ENCODE measurements at places on chromosomes 3 and 15.

- DNase-seq = no peak
These were observed 37.7 kb upstream of the TMEM45A start for GRCh38 chr3:100454677-100455076.

- DNase-seq = no peak
These were observed 404.2 kb upstream of the RARB start for GRCh38 chr3:25023876-25024275.

GRCh38 chr3:46930945-46931403 is 45.6 kb downstream of the CCDC12 start:
- DNase-seq = no peak

- DNase-seq = no peak
These were observed 5.5 kb downstream of the CSRNP1 start for GRCh38 chr3:39147711-39148434.

DNA sequence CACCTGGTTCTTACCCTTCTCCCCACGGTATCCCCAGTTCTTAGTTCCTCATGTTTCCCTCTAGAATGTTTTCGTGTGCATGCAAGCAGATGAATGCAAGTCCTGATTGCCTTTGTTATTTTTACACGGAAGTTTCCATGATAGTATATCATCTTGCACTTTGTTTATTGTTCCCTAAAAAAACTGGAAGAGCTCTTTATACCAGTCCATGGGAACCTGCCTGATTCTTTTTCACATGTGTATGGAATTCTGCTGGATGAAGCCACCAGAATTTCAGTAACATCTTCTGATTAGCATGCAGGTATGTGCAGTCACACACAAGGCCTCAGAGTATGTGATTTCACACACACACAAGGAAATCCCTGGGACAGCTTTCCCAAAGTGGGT is 16.0 kb upstream of the LRRK1 start:
- no peak for DNase-seq

DNA sequence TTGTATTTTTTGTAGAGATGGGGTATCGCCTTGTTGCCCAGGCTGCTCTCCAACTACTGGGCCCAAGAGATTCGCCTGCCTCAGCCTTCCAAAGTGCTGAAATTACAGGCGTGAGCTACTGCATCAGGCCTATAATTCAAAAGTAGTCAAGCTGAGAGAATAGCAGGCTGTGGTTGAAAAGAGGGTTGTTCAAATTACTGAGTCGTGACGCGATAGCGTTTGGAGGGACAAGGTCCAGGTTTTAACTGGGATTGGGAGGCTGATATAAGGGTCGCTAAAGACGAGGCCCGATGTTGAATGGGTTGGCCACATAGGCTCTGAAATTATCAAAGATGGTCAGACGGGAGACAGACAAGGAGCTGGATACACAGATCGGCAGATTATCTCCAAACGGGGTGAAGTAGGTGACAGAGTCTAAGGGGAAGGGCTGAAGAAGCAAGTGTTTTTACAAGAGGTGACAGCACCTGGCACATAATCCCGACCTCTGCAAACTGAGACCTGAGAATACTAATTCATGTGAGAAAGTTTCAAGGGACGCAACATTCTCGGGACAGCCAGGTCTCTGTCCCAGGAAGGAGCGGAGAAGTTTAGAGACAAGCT is 759 bp upstream of the ARID3B start:
- peak; percentile 37 for DNase-seq

DNA sequence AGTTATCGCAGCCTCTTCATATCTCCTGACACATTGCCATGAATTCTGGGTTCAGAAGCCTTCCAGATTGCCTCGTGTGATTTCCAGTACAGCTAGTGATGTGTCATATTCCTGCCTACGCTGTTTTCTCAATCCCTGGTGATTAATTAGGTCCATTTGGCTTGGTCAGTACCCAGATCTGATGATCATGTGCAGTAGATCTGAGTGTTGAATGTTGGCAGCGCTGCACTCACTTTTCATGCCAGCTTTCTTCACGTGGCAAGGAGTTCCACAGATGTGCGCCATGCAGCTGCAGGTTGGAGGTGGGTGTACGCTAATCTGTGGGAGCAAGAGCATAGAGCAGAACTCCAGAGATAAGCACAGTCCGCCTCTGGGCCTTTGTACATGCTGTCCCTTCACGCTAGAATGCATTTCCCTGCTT is 86.9 kb upstream of the COL6A5 start:
- DNase-seq = peak; percentile 4

- DNase-seq = no peak
These were observed 71.3 kb upstream of the UBE3A start for GRCh38 chr15:25510146-25510545.

- DNase-seq = peak; percentile 7
These were observed 145.8 kb upstream of the THRB start for GRCh38 chr3:24640330-24640877.

DNA sequence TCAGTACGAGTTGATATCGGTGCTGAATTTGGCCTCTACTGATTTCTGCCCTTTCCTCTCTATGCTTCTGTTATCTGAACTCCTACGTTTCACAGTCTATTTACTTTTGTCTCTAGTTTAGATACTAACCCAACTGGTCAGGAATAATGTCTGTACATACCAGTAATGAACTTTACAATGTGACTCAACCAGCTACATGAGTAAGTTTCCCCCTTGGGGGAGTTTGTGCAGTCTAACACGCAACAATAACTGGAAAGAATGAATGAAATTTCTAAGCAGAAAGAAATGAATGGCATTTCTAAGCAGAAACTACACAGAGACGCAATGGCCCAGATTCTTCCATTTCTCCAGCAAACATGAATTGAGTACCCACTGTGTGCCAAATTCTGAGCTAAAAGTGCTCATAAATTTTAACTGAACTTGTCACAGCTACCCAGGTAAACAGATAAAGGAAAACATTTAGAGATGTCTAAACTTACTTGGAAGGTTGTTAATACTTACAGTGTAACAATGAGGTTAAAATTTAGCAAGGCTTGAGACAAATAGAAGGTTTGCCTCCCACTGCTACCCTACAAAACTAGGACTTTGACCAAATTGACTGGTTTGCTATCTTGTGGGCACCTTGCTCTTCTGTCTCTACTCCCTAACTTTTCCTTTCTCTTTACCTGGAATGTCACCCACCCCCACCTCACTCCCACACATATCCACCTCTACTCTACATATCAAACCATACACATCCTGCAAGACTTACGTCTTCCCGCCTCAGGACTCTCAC is 11.6 kb downstream of the UPK1B start:
- peak; percentile 92 for DNase-seq

GRCh38 chr15:99981839-99982658 is 248.8 kb upstream of the LYSMD4 start:
- DNase-seq = no peak

- DNase-seq = peak; percentile 66
These were observed 7.3 kb upstream of the LEKR1 start for GRCh38 chr3:156818890-156819289.

GRCh38 chr3:14289590-14290461 is 111.2 kb downstream of the LSM3 start:
- peak; percentile 86 for DNase-seq

DNA sequence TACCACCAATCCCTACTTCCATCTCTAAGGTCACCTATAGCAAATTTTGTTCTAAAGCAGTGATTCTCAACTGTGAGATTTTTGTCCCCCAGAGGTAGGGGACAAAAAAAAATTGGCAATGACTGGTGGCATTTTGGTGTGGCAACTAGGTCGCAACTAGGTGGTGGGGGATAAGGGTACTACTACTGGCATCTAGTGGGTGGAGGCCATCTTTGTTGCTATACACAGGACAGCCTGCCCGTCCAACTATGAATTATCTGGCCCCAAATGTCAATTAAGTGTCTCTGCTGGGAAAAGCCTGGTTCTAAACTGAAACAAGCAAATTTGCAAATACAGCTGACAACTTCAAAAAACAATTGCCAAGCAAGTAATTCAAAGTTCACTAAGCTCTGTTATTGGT is 1.4 kb downstream of the MTMR10 start:
- no peak for DNase-seq

- no peak for DNase-seq
These were observed 156.1 kb downstream of the VPS8 start for GRCh38 chr3:184968115-184968514.

- no peak for DNase-seq
These were observed 14.8 kb upstream of the SHISA5 start for GRCh38 chr3:48518638-48519276.

DNA sequence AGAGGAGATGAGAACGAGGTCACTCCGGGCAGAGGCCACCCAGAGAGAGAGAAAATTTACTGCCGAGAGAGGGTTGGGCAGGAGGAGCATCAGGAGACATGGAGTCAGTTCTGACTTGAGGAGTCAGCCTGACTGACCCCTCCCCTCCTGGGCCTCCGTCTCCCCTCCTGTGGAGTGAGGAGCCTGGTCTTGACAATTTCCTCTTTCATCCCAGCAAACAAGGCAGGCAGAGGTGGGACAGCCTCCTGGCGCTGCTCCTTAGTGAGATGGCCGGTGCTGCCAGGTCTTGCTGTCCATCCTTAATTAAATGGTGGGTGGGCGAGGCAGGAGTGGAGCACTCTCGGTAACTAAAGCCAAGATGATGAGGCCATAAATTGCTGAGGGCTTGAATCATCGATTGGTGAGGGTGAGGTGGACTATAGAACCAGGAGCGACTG is 60.6 kb downstream of the CYP11A1 start:
- no peak for DNase-seq

GRCh38 chr3:73719861-73720260 is 95.1 kb upstream of the PDZRN3 start:
- DNase-seq = no peak

- DNase-seq = no peak
These were observed 8.3 kb downstream of the CD200R1 start for GRCh38 chr3:112966633-112967032.

DNA sequence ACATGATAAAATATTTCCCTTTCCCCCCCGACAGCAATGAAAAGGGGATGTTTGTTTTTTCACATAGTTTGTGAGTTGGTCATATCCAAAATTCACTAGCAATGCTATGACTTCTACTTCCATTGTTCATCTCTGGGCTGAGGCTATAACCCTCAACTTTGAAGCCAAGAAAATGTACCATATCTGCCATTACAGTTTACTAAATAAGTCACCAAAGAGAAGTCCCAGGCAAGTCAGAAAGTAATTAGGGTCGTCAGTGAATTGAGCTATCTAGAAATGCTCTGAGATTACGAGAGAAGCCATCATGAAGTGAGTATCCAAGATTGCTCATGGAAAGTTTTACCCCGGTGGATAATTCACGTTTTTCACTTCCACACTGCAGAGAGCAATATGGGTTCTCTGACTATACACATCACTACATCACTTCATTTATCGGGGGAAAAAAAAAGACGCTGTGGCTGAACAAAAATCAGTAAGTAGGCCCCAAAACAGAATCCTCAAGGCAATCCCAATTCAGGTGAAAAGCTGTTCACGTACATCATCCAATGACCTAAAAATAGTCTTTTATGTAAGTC is 1.4 kb downstream of the PEAK1 start:
- DNase-seq = peak; percentile 45

DNA sequence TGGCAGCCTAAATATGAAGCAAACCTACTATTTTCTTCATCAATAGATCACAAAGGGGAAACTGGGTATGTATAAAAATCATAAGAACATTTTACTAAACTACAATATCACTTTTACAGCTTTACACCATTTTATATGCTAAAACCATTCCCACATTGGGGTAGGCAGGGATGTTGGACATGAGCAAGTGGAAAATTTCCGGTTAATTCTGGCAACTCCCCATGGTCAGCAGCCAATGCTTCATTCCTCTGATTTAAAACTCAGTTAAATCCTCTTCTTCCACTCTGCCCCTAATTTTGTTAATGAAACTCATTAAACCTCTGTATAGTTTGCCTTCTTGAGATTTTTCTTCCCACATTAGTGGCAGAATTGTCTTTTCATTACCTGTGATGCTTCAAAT is 552.5 kb upstream of the NECTIN3 start:
- no peak for DNase-seq

DNA sequence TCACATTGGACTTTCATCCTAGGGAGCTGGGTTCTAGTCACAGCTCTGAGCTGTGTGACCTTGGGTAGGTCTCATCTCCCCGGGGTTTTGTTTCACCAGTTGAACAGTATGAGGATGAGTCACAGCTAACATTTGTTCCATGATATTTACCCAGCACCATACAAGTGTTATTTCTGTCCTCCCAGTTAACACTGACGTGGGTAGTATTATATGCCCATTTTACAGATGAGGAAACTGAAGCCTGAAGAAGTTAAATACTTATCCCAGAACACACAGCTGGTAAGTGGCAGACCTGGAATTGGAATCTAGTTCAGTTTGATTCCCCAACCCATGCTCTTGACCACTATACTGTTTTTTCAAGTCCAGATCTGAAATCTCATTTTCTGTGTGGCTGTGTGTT is 908 bp upstream of the RARB start:
- no peak for DNase-seq

- DNase-seq = no peak
These were observed 117.8 kb downstream of the OXNAD1 start for GRCh38 chr3:16382845-16383244.

DNA sequence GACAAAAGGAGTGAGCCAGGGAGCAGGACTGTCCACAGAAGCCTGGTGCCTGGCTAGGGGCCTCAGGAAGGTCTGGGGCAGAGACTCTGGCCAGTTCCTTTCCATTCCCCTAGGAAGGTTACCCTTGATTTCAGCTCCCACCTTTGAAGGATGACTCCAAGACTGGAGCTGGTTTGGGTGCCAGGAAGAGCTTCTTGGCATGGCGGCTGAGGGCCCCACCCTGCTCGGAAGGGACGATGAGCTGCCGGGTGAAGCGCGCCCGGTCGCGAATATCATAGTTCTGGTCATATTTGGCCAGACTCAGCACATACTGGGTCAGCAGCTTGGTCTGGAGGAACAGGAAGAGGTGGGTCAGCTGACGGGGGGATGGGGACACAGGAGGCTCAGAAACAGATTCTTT is 19.4 kb upstream of the CPEB1 start:
- no peak for DNase-seq

DNA sequence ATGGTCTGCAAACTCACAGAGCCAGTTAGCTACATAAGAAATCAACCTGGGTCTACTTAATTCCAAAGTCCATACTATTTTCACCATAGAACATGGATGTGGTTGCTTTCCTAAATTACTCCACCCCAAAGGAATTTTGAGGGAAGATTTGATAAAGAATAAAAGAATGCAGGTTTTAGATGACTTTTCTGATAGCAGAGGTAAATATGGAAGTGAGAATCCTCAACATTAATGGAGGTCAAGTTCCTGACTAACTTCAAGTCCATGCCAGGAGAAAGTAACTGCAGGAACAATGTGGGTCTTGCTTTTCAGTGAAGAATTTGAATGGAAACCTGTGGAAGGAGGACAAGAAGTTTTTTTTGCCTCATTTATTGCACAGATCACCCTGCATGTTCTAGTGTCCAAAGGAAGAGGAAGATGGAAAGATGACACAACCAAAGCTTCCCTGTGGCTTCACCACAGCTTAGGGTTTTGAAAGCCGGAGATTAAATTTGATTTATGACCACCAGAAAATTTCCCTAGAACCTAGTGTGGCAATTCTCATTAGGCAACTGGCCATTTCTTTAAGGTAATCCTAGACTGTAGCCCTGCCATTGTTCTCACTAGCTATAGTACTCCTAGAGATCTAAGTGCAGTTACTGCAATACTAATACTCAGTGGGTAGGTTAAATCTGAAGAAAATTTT is 429.7 kb downstream of the RAP2B start:
- DNase-seq = no peak

Measured in HFFc6 (cell line).